ENCODE measurements at places on chromosomes 2 and 18.

- no peak for DNase-seq
Observed at GRCh38 chr2:23901966-23902846, 24.7 kb downstream of the ATAD2B start.

- DNase-seq = no peak
Observed at GRCh38 chr2:128465246-128466170, 146.8 kb upstream of the HS6ST1 start.

DNA sequence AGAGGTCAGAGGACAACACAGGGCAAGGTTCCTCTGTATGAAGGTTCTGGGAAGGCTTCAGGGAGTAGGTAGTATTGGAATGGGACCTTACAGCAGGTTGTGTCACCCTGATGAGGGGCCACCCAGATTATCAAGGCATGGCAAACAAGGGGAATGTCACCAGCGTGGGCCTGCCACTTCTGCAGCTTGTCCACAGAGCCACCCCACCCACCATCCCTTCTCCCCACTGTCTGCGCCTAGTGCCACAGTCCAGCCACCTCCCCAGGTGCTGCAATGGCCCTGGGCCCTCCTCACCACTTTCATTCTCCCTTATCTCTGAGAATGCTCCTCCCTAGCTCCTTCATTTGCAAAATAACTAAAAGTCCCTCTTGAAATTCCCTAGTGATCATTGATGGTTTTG is 170.3 kb downstream of the TTC32 start:
- DNase-seq = no peak

DNA sequence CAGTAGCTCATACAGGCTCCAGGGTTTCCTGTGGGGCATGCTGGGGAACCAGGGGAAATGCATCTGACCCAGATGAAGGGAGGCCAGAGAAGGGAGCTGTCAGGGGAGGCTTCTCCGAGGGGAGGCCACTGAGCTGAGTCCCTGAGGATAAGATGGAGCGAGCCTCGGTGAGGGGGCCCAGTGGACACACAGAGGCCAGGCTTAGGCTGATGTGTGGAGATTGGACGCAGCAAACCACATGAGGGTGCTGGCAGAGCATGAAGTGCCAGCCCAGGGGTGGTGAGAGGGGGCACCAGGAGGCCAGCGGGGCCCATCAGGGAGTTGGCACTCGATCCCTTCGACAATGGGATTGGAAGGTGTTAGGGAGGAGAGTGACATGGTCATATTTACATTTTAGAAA is 235.0 kb downstream of the KLHL29 start:
- no peak for DNase-seq

- no peak for DNase-seq
Observed at GRCh38 chr2:134124047-134124753, 129.7 kb upstream of the MGAT5 start.

DNA sequence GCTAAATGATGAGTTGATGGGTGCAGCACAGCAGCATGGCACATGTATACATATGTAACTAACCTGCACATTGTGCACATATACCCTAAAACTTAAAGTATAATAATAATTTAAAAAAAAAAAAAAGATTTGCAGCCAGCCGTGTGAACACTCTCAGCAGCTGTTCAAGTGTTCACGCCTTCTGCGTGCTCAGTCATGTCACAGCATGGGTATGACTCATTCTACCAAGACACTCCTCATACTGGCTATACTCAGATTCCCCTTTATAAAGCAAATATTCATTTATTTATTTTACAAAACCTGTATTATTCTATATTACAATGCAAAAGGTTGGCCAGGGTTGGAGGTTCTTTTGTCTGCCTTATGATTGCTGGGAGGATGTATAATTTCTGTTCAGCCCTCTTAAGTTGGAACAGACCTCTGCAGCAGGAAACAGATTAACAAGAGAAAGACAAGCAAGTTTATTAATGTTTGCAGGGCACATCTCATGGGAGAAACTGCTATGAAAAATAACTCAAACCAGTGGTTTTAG is 1230.6 kb upstream of the CHAC2 start:
- no peak for DNase-seq

- DNase-seq = no peak
Observed at GRCh38 chr2:212242724-212243123, 295.9 kb downstream of the ERBB4 start.

DNA sequence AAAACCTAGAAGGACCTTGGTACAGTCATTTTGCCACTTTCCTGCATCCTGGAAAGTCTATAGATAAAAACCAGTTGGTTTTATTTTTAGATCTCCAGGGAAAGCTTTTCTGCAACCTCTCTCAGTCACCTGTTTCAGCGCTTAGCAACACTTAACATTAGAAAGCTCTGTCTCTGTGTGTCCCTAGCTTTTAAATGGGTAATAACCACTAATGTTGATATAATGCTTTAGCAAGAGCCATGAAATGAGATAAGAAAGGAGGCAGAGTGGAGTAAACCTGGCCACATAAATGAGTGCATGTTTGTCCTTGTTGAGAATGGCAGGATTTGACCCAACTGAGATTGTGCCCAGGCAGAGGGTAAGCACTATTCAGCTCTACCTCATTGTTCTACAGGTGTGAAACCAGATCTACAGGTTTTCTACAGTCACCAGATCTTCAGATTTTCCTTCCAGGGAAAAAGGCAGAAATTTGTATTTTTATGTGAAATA is 44.8 kb downstream of the MARCHF4 start:
- DNase-seq = no peak

GRCh38 chr18:23876921-23877320 is 137.6 kb upstream of the TTC39C start:
- no peak for DNase-seq

DNA sequence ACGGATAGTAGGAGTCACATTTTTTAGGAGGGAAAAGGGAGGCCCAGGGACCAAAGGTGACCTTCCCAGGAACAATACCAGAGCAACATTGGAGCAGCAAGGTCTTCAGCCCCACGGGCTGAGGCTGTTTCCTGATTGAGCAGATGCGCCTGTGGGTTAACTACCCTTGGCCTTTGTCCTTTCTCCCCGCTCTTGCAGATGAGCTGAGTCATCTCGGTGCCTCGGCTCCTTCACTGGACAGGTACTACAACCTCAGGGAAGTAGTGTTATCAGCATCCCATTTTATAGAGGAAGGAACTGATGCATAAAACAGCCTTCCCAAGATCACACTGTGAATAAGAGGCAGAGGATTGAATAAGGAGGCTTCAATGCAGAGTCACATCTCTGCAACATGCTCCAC is 43.5 kb downstream of the DHRS9 start:
- DNase-seq = no peak

GRCh38 chr2:36371928-36372391 is 16.4 kb downstream of the CRIM1 start:
- DNase-seq = no peak

GRCh38 chr2:222671259-222672067 is at the start of gene MOGAT1:
TSS of gene MOGAT1 (plus strand) at chr2:222671658. CDS start at chr2:222671786, 128 bp downstream.
- no peak for DNase-seq

Data from stimulated activated CD8-positive, alpha-beta memory T cell treated with anti-CD3 and anti-CD28 coated beads, Interleukin-15, amount 100 ng/mL, for 24 hours (primary cell).